ENCODE measurements at places on chromosomes 7 and 10.

DNA sequence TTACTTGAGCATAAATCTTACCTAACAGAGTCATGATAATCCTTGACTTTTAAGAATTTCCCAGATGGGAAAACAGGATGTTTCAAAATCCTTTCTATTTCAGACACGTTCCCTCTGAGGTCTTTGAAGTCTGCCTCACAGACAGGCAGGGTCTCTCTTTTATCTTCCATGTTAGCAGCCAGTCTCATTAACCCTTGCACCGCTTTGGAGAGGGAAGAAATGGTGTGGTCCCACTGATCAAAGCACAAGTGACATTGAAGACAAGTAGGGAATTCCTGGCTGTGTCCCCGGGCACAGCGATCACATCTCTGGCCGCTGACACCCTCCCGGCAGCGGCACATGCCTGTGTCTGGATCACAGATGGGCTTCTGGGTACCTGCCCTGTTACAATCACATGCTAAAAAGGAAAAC is 52.7 kb upstream of the LAMB1 start:
- no peak for DNase-seq

DNA sequence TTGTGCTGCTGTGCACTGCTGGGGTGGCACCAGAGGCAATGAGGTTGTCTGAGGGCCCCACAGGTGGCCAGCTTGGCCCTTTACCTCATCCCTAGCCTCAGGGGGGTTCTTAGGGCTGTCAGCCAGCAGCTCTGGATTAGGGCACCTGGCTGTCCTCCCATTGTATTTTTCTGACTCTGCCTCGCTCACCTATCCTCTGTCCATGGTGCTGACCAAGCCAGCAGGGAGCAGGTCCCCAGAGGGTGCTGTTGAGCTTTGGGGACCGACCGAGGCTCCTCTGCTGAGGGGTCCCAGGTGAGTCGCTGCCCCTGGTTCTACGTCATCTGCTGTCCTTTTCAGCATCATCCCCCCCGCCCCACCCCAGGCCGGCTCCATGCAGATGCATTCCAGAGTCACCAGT is 32.1 kb upstream of the ZNF735 start:
- no peak for DNase-seq

DNA sequence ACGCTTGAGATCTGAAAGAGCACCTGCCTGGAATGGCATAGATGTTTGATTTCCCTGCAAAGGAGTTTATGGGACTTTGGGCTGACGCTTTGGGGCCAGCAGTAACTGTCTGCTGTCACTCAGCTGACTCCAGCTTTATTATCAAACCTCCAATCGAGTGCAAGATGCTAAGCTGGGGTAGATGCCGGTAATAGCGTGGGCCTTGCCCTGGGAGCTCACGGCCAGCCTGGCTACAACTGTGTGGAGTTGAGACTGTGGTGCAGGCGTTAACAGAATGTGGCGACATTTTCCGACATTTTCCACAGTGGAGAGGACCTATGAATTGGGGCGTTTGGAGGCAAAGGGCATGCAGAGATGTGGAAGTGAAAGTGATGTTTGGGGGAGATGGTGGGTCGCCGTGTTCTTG is 1.3 kb downstream of the CHST12 start:
- no peak for DNase-seq

GRCh38 chr10:47230482-47230881 is 69.5 kb upstream of the GDF10 start:
- DNase-seq: no peak

- no peak for DNase-seq
These were observed 331.4 kb upstream of the MGMT start for GRCh38 chr10:129135624-129136023.

DNA sequence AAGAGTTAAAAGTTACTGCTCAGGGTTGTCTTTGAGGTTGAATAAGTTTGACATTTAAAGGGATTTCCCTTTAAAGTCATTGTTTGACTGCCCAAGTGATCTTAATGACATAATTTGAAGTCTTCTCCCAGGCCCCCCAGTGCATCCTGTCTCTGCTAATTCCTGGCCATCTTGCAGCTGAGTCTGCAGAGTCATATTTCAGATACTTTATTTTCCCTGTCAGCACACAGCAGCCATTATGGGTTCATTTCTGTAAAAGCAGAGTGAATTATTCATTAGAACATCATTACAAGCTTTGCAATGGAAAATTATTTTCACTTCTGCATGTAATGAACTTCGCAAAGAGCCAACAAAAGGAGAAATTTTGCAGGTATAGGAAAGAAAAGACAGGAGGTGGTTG is 536.6 kb downstream of the GALNT17 start:
- DNase-seq: no peak

GRCh38 chr7:65554-65953 is 126.8 kb upstream of the FAM20C start:
- no peak for DNase-seq

All from glomerular endothelial cell (primary cell).